ENCODE measurements at places on chromosomes 5 and 9.

DNA sequence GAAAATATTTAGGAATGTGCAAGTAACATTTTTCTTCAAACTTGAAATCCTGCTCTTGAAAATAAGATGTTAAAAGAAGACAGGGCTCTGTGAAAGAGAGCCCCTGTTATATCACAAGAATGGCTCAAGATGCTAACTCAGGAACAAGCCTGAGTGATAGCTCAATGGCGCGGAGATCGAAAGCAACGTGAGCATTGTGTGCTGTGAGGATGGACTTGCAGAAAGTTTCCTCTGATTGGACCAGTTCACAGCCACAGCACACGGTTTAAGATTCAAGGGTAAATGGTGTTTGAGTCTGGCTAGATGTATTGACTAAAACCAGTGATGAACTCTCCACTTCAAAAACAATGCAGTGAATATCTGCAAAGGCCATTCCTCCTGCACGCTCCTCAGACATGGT, 2387.0 kb downstream of the MAT2B start:
- no peak for DNase-seq

- no peak for DNase-seq
Measured at GRCh38 chr9:32339424-32339823, 45.0 kb upstream of the ACO1 start.

GRCh38 chr9:105191508-105192121, 52.8 kb upstream of the SLC44A1 start:
- peak; percentile 6 for DNase-seq

GRCh38 chr9:93143830-93144530, 9.9 kb upstream of the NINJ1 start:
- peak; percentile 28 for DNase-seq

- no peak for DNase-seq
Measured at GRCh38 chr5:54886866-54887265, 98.5 kb downstream of the ESM1 start.

DNA sequence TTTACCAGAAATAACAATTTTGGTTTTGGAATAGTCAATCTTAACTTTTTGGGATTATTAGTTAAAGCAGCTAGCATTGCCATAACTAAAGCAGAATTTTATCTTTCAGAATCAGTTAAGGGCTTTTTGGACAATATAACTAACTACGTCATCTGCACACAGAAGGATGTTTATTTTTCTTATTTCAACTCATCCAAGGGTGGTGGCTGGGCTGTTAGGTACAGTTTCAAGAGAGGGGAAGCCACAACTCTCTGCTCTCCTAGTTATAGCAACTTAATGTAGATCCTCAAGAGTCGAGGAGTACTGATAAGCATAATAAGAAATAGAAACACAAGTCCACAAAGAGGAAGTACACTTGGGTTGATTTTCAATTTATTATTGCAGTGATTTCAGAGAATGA, 65.6 kb downstream of the ANKRD55 start:
- no peak for DNase-seq

- no peak for DNase-seq
Measured at GRCh38 chr5:139076111-139076510, 122.1 kb downstream of the SIL1 start.

GRCh38 chr5:147912011-147912410, 5.7 kb upstream of the C5orf46 start:
- DNase-seq, result no peak

- no peak for DNase-seq
Measured at GRCh38 chr5:65101632-65102100, 332.9 kb downstream of the CWC27 start.

- DNase-seq, result no peak
Measured at GRCh38 chr5:97919719-97920118, 736.7 kb upstream of the RIOK2 start.

- no peak for DNase-seq
Measured at GRCh38 chr5:10471677-10472076, 30.0 kb downstream of the ROPN1L start.

GRCh38 chr5:177511796-177512675, 2.4 kb upstream of the DOK3 start:
- no peak for DNase-seq

DNA sequence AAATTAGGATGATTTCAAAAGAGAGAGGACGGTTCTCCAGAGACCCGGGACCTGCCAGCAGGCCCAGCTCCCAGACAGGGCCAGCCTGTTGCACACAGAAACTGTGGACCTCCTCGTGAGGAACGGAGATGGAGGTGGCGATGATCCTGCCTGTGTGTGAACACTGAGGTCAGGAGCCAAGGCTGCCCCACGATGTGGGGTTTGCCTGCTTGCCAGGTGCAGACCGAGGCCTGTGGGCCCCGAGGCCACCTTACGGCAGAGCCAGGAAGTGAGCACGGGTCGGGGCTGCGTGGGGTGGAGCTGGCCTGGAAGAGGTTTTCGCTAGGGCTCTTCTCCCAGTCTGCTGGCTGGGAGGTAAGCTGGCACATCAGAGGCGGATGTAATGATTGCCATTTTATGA, 4.3 kb downstream of the FAM163B start:
- no peak for DNase-seq

- DNase-seq, result no peak
Measured at GRCh38 chr9:129247285-129248153, 69.5 kb upstream of the IER5L start.

DNA sequence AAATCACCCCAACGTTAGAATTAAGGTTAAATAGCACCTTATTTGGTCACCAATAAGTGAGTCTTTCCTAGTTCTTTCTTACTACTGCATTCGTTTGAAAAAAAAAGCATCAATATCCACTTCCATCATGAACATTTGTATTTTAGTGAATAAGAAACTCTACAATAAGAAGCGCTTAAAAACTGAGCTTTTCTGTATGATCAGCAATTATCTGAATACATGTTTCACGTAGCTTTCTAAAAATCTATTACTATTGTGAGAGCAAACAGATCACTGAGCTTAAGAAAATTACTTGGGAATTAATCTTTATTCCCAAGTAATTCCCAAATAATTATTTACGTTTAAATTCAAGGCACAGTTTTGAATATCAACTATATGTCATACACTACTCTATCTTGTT, 32.5 kb downstream of the ZDHHC21 start:
- DNase-seq, result no peak

GRCh38 chr5:7169240-7169878, 226.6 kb upstream of the ADCY2 start:
- no peak for DNase-seq

GRCh38 chr5:151718646-151719045, 31.9 kb upstream of the SPARC start:
- DNase-seq, result no peak

- peak; percentile 23 for DNase-seq
Measured at GRCh38 chr5:159175547-159175946, 33.8 kb downstream of the RNF145 start.

All from activated CD4-positive, alpha-beta T cell treated with anti-CD3 and anti-CD28 coated beads, Interleukin-2, amount 50 U/mL, for 16 hours (primary cell).